Keratinocyte (primary cell): ENCODE measurements at places on chromosomes 12 and 14. TPM values are rescaled to one million over a fixed set of nuclear protein-coding genes. Genes with fewer than 3 reads are reported as not detected.
A peak's percentile ranks its signal among the peaks of the same experiment; 100 is the strongest.

- DNase-seq = no peak
- no peaks in the 10 kb centered on the region for H3K4me1 ChIP-seq
- H3K27ac ChIP-seq = no peak overlapping the region
- no peaks in the 10 kb centered on the region for H3K27me3 ChIP-seq
Observed at GRCh38 chr14:67553547-67553946, 20.5 kb downstream of the PLEKHH1 start.

- H3K4me3 ChIP-seq = no peak overlapping the region
- H3K27me3 ChIP-seq = no peaks in the 10 kb centered on the region
- no peaks in the 10 kb centered on the region for H3K36me3 ChIP-seq
Observed at GRCh38 chr14:32802295-32802694, 136.4 kb upstream of the NPAS3 start.

DNA sequence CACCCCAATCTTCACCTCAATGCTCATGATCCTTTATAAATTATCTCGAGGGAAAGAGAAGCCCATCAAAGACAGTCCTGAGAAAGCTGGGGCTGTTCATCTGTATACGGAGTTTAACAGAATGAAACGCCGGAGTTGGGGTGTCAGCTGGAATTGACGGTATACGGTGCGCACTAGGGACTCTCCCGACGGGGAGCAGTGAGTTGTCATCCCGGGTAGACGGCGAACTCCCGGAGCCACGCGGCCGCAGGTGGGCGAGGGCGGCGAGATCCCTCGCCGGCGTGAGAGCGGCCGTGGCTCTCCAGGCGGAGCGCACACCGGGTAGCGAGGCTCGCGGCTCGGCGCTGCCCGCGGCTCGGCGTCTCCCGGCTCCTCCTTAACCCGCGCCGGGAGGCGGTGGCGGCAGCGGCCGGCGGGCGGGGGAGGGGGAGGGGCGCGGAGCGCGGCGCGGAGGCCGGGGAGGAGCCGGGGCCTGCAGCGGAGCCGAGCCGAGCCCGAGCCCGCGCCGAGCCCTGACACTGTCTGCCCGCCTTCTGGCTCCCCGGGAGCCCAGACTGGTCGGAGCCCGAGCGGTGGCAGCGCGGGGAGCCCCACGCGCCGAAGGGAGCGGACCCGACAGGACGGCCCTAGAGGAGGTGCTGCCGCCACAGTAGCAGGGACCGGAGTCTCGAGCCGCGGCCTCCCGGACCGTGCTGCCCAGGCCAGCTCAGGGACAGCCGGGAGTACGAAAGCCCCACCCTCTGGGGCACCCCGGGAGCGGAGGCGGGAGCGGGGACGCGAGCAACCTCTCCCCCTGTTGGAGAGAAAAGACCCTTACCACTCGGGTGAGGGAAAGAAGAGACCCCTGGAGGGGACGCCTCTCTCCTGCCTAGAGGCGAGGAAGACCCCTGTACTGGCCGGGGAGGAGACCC, at the start of gene FOXJ2:
Gene FOXJ2 (plus strand): TSS at position 475 of the 911 bp plus-strand sequence. CDS start 7,117 bp downstream, outside the sequence.
- DNase-seq = no peak
- peak within 1 kb of the TSS; percentile 92 for H3K4me3 ChIP-seq
- H3K36me3 ChIP-seq = peaks cover 2% of the 10 kb centered on the region
- peaks cover 42% of the 10 kb centered on the region for H3K4me1 ChIP-seq

- H3K4me3 ChIP-seq = no peak overlapping the region
- no peak overlapping the region for H3K27ac ChIP-seq
- H3K4me1 ChIP-seq = no peaks in the 10 kb centered on the region
- H3K36me3 ChIP-seq = peaks cover 5% of the 10 kb centered on the region
- no peak for DNase-seq
- H3K27me3 ChIP-seq = no peaks in the 10 kb centered on the region
Observed at GRCh38 chr12:26711569-26711968, 121.4 kb downstream of the ITPR2 start.

DNA sequence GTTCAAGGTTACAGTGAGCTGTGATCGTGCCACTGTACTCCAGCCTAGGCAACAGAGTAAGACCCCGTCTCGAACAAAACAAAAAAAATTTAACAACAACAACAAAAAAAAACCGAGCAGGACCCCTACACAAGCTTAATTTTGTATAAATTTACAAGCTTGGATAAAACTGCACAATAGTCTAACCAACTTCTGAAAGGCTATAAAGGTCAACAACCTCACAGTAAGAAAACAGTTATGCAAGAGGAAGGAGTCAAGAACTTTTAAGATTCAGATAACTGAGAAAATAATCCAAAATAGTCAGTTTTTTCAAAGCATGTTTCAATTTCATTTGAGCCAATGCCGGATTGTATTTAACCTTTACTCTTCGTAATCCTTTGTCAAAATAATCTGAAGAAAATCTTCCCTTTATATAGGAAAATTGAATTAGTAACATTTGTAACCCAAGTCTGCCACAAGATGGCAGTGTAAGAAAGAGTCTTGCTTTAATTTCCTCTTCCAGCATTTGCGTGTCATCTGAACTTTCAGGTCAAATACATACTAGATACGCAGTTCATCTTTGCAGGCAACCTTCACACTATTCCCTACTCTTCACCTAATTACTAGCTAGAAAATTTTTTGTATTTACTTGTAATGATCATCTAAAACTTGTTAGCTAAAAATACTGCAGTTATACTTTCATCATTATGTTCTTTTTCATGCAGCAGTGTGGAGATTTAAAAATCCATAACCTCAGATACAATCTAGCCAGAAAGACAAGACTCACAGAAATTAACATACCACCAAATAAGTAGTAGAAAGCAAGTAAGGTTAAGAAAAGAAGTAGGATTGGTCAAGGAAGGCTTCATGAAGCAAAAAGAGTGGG, 5.8 kb downstream of the CCNB1IP1 start:
- no peaks in the 10 kb centered on the region for H3K27me3 ChIP-seq
- no peak overlapping the region for H3K27ac ChIP-seq
- no peak overlapping the region for H3K4me3 ChIP-seq
- H3K4me1 ChIP-seq = peaks cover 14% of the 10 kb centered on the region
- peaks cover 17% of the 10 kb centered on the region for H3K36me3 ChIP-seq
- no peak for DNase-seq

- H3K27me3 ChIP-seq = no peaks in the 10 kb centered on the region
- no peaks in the 10 kb centered on the region for H3K36me3 ChIP-seq
- no peak overlapping the region for H3K4me3 ChIP-seq
- H3K4me1 ChIP-seq = no peaks in the 10 kb centered on the region
Observed at GRCh38 chr12:57201219-57201618, 15.4 kb upstream of the NXPH4 start.

- peak overlapping the region; percentile 87 for H3K27ac ChIP-seq
- H3K4me3 ChIP-seq = no peak overlapping the region
Observed at GRCh38 chr12:30794591-30795409, 40.0 kb upstream of the CAPRIN2 start.

DNA sequence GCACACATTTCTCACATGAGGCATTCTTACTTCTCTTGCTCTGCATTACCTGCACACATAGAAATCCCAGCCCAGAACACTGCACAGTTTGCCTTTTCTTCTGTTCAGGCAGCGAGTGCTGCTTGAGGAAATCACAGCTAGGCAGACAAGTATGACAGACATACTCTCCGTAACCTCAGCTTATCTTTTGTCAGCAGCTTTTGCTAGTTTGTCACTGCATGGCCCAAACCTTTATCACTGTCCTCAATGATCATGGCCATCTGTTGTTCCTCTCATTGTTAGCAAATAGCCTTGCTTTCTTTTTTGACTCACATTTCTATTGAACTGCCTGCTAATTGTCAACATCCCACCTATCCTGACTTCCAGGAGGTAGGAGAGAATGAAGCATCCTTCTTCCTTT, 5.3 kb downstream of the ZNF10 start:
- H3K4me3 ChIP-seq = no peak overlapping the region
- peaks cover 3% of the 10 kb centered on the region for H3K36me3 ChIP-seq
- H3K27me3 ChIP-seq = no peaks in the 10 kb centered on the region

Gene ETFBKMT
- polyA plus RNA-seq = 1.1 to 1.4 TPM (median 1.1 TPM) in 3 replicates

Gene ADCY4
- 0.21 to 0.44 TPM (median 0.23 TPM) in 3 replicates for polyA plus RNA-seq

Gene BMP4
- 4.0 to 8.5 TPM (median 6.5 TPM) in 3 replicates for polyA plus RNA-seq

Gene NDUFB1
- 269 to 555 TPM (median 393 TPM) in 3 replicates for polyA plus RNA-seq

Gene SLC17A8
- not detected in 3 replicates for polyA plus RNA-seq
